ENCODE measurements at places on chromosomes 5 and 9.

DNA sequence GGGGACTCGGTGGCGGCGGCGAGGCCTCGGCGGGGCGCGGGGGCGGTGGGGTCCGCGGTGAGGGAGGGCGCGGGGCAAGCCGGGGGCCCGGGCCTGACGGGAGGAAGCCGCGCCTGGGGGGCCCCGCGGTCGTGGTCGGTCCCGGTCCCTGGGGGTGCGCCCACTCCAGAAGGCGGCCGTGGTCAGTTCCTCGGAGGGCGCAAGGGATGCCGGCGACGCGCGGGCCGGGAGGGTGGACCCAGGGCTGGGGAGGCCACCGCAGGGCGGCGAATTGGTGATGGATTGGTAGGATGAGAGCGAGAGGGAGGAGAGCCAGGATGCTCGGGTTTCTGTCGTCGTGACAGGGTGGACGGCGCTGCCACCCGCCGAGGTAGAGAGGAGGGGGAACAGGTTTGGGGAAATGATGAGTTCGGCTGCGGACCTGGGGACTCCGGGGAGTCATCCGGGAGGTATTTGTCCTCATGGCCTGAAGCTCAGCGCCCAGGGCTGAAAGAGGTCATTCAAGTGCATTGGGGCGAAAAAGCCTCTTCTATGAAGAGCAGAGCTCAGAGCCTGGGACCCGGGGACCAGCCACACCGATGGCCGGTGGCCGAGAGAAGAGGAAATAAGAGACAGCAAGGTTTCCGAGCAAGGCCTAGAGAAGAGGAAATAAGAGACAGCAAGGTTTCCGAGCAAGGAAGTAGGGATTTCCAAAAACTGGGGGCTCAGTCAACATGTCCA lies 557 bp downstream of the GNG10 start:
- DNase-seq, result no peak

- no peak for DNase-seq
Measured at GRCh38 chr9:82475584-82476301, 487.2 kb downstream of the SPATA31D1 start.

GRCh38 chr5:127416906-127417305 lies 100.5 kb upstream of the PRRC1 start:
- no peak for DNase-seq

GRCh38 chr9:116337015-116337414 lies 183.4 kb downstream of the PAPPA start:
- DNase-seq, result no peak

- peak; percentile 70 for DNase-seq
Measured at GRCh38 chr5:88886252-88886651, 3.3 kb upstream of the MEF2C start.

DNA sequence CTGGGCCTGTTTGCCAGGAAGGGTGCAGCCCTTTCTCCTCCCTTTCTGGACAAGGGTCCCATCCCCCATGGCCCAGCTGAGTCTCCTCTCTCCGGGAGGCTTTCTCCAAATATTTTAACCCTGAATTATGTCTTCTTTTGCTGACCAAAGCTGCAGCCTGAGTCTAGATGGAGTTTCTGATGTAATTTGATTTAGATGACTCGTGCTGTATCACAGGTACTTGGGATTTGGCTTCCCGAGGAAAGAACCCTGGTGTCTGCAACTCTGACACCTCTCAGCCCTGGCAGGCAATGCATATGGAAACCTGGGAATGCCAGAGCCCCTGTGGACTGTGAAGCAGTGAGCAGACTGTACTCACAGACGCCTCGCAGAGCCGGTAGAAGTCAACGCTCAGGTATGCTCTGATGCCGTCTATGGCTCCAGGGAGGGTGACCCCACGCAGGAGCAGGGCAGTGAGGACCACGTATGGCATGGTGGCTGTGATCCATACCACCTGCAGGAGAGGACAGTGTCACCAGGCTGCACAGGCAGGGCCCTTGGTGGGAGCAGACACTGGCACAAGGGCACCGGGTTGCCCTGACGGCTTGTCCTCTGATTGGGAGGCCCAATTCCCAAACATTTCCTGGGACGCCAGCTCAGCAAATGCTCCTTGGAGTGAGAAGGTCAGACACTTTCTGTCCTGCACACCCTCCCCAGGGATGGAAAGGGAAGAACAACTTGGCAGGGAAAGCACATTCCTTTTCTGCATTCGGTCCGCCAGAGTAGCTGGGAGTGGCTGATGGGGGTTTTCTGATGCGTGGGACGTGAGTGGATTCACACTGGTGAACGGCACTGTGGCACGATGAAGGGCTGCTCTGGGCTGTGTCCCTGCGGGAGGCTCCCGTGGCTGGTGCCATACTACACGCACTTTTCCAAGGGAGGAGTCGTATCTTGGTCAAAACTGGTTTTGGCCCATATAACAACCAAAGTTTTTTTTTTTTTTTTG lies 24.7 kb downstream of the SLC6A3 start:
- no peak for DNase-seq

DNA sequence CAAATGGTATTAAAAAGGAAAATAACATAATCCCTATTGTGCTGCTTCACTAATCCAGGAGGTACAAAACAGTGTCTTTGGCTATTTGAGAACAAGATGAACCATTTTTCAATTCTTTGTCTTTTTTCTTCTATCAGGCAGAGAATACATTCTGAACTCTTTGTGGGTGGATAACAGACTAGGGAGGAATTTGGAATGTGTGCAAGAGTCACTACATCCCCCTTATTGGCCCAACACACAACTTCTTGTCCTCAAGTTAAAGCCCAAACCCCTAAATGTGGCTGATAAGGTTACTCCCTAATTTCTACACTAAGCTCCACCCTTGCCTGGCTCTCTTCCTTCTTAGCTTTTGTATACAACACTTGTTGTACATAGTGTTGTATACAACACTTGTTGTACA lies 342.7 kb upstream of the RFX3 start:
- no peak for DNase-seq

- DNase-seq, result no peak
Measured at GRCh38 chr5:10470669-10471068, 29.0 kb downstream of the ROPN1L start.

All from MM.1S (cell line).